BJ (cell line): ENCODE measurements at places on chromosomes 16 and 17. TPM values are rescaled to one million over a fixed set of nuclear protein-coding genes. Genes with fewer than 3 reads are reported as not detected.

- DNase-seq = no peak
Observed at GRCh38 chr16:2238838-2239675, 2.8 kb downstream of the DNASE1L2 start.

DNA sequence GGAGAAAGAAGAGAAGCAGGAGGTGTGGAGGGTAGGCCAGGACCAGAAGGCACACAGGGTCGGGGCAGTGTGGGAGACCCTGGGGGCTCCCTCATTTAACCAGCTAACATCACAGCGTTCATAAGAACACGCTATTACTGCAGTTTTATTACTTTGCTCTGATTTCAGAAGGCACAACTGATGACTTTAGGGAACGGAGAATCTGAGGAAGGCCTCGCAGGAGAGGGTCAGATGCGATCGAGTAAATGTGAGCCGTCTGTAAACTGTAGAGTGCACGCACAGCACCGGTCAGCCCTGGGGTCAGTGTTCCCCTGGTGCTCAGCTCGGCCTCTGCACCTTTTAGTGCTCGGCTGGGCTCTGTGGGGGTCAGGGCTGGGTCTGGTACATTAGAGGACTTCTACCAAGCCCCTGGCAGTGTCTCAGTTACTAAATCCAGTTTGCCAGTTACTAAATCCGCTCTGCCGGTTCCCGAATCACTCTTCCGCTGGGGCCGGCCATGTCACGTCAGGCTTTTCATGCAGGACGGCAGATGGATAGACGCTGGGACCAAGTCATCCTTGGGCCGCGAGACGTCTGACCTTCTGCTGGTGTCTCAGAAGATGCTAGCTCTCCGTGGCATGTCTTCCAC lies 325.9 kb downstream of the SEC14L1 start:
- no peak for DNase-seq

DNA sequence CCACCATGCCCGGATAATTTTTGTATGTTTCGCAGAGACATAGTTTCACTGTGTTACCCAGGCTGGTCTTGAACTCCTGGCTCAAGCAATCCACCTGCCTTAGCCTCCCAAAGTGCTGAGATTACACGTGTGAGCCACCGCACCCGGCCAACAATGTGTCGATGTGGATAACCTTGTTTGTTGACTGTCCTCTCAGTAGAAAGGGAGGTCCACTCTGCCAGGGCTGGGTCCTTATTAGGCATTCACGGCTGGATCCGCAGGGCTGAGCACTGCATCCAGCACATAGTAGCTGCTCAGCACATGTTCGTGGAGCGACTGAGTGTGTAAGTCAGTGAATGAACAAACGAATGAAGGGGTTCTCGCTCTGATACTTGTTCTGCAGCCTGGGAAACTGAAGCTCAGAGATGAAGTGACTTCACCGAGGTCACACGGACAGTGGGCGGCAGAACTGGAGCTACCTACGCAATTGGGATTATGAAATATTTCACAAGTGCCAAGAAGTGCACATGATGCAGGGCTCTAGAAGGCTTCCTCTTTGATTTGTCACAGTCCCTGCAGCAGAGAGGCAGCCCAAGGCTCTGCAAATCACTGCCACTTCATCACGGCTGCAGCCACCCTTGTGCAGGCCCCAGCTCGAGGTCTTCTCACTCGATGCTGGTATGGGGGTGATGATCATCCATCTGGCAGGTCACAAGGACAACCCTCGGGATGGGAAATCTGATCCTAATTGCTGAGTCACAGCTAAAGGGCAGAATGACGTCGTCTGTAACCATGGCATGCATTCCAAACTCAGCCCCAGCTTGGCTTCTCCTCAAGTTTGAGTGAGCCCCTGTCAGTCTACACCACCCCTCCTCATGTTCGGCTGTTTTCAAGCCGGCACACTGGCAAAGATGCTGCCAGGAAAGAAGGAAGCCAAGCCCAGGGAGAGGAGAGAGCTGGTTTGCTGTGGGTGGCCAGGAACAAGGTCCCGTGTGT lies 28.0 kb upstream of the SNN start:
- DNase-seq = peak; percentile 99

GRCh38 chr17:73304438-73304837 lies 7.4 kb downstream of the CDC42EP4 start:
- no peak for DNase-seq

- DNase-seq = no peak
Observed at GRCh38 chr16:31428279-31428597, at the start of gene COX6A2. Gene COX6A2, minus strand, starts transcription at chr16:31428360. Its CDS starts 35 bp downstream, at chr16:31428325.

- DNase-seq = no peak
Observed at GRCh38 chr16:61364990-61365389, 671.2 kb downstream of the CDH8 start.

DNA sequence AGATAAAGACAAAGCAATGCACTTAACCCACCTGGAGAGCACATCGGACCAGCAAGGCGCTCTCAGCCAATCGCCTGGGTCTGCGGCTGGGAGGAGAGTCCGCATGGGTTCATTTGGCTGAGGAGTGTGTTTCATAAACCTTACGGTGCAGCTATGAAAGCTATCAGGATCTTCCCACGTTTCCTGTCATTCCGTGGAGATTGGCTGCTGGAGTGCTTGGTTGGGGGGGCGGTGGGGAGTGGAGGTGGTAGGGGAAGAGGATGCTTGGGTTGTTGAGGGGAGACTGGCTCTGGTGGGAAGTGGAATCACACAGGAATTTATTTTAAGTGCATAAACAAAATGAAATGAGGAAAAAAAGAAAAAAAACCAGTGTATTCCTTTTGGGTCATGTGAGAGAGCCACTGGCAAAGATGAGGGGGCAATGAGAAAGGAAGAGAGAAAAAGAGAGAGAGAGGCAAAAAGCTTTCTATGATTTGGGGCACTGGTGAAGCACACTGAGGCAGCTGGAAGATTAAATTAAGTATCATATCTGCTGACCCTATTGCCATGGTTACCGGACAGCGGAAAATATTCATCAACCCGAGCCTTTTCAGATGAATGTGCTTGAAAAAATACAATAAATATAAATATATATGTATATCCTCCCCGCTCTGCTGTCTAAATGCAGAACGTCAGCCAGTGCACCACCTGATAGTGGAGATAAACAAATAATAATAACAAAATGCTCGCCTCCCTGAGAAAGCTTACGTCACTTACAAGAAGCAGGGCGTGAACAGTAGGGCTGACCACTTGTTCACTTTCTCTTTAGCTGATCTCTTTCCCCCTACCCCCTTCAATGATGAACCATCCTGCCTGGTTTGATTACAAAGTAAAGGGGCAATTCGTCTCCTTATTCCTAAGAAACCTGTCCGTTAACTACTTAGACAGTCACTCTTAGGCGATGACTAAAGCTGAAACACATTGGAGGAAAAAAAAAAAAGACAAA lies 457.0 kb upstream of the ZFHX3 start:
- DNase-seq = no peak

Gene SLC16A6
- 0.20 and 0.22 TPM in 2 replicates for polyA plus RNA-seq

Gene MAPK7
- polyA plus RNA-seq = 6.0 and 10.7 TPM in 2 replicates
